T follicular helper cell (primary cell): ENCODE measurements at places on chromosomes 5 and 9.

- no peak for DNase-seq
Observed at GRCh38 chr5:157269761-157270272, 3.9 kb downstream of the CYFIP2 start.

GRCh38 chr9:76378367-76379073 lies 15.7 kb downstream of the RFK start:
- DNase-seq, result no peak

DNA sequence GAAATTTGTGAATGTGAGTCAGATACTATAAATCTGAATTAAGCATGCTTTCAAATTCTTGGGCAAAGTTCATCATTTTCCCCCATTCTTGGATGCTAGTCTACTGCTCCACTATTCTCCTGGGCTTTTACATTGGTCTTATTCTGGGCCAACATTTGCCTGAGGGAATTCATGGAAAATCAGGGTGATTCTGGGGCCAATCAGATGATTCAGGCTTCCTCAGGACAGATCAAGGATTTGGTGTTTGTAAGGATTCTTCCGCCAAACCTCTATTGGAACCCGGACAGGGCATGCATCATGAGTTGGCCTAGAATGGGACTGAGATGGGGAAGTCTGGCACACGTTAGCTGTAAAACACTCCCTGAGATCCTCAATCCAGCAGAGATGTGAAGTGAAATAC lies 113.8 kb downstream of the MEF2C start:
- DNase-seq, result no peak

- DNase-seq, result no peak
Observed at GRCh38 chr5:170297589-170298462, at the start of gene LCP2. LCP2 (minus strand) TSS chr5:170297777; CDS start chr5:170297611, 166 bp downstream.

- DNase-seq, result no peak
Observed at GRCh38 chr5:57844410-57844809, 361.8 kb upstream of the ACTBL2 start.

DNA sequence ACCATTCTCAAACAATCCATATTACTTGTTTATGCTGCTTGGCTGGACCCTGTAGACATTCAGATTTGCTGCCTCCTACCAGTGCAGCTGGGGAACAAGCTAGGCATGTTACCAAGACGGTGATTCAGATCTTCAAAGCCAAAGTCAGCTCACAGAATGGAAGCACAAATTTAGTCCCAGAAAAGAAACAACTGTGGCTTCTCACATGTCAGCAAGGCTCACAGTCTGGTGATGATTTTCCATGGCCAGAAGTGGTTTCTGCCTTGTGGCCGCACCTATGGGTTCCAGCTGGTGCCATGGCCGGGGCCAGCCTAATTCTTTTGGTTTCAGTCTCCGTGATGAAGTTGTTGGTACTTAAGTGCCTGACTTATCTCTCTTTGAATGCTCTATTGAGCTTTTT lies 182.2 kb downstream of the TMC1 start:
- no peak for DNase-seq

DNA sequence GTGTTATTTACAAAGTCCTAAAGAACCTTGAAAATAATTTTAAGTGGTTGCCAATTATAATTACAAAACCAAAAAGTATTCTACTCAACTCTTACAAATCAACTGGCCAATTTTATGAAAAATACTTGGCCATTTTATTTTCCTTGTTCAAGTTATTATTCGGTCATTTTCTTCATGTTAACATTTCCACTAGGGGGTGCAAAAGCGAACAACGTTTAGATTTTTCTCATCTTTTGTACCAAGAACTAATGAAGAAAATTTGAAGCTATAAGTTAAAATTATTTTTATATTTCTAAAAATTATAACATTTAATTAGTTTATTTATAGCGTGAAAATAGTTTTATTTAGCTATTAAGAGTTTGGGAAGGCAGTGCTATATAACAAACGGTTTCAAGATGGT lies 1453.3 kb downstream of the MAT2B start:
- no peak for DNase-seq

DNA sequence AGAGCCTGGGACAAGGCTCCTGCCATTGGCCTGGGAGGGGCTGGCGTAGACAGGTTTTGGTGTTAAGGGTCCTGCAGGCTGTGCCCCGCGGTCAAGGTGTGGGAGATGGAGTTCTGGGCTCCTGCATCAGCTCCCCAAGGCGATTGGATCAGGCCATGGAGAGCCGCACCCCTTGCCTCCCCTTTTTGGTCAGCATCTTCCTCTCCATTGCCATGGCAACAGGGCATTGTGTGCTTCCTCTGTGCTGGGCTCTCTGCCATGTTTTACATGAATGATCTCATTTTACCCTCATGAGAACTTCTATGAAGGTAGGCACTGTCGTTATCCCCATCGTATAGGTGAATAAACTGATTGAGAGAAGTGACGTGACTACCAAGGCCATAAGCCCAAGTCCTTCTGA lies 344.3 kb upstream of the CLINT1 start:
- DNase-seq, result no peak

DNA sequence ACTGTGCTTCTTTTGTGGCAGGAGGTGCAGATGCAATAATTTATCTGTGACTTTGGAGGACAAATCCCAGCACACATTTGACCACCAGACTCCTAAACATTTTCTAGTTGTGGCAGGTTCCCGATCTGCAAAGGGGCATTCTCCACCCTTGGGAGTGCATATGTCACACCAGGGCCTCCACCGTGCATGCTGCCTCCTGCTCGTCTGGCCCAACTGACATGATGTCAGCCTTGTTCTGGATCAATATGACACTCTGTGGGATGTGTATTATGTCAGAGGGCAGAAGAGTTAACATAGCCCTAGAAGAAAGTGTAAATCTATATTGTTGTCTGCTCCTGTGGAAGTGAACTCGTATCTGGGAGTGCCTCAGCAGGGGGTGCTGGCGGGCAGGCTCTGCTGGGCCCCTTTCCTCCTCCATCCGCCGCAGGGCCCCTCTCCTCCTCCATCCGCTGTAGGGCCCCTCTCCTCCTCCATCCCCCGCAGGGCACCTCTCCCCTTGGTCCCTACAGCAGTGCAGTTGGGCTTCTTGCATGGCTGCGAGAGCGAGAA lies 97.7 kb upstream of the PPP1R26 start:
- no peak for DNase-seq

DNA sequence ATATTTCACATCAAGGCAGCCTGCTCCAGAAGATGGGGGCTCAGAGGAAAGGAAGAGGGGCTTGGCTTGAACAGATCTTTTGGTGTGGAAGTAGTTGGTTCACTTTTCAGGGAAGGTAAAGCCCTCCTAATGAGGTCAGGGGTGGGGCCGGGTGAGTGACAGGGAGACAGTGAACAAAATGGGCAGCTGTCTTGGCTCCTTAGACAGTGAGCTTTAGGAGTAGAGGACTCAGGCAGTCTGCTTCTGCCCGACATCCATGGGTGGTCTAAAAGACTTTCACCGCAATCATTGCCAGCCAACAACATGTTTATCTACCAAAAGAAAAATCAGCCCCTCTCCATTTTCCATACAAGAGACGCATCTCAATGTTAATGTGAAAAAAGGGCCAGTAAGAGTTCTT lies 241.0 kb downstream of the EBF1 start:
- no peak for DNase-seq

DNA sequence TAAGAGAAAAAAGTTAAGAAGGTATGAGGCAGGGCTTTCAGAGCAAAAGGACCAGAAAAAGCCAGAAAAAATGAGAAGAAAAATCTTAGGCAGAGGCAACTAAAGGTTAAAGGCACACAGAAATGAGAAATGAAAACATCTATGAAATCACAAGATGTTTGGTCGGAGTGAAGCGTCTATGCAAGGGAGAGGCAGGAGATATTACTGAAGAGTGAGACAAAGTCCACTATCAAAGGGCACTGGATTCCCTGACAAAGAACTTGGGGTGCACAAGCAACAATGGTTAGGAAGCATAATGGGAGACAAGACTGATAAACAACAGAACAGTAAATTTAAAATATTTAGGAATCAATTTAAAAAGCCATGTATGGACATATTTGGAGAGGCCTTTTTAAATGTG lies 16.9 kb downstream of the PANK3 start:
- no peak for DNase-seq
